ENCODE measurements at places on chromosomes 6 and 20. TPM values are rescaled to one million over a fixed set of nuclear protein-coding genes. Genes with fewer than 3 reads are reported as not detected.

- H3K4me3 ChIP-seq, result no peak overlapping the region
- no peak overlapping the region for H3K27ac ChIP-seq
- H3K27me3 ChIP-seq, result no peaks in the 10 kb centered on the region
- no peaks in the 10 kb centered on the region for H3K36me3 ChIP-seq
- DNase-seq, result no peak
- H3K4me1 ChIP-seq, result no peaks in the 10 kb centered on the region
Measured at GRCh38 chr20:25574411-25574810, 10.9 kb downstream of the NINL start.

DNA sequence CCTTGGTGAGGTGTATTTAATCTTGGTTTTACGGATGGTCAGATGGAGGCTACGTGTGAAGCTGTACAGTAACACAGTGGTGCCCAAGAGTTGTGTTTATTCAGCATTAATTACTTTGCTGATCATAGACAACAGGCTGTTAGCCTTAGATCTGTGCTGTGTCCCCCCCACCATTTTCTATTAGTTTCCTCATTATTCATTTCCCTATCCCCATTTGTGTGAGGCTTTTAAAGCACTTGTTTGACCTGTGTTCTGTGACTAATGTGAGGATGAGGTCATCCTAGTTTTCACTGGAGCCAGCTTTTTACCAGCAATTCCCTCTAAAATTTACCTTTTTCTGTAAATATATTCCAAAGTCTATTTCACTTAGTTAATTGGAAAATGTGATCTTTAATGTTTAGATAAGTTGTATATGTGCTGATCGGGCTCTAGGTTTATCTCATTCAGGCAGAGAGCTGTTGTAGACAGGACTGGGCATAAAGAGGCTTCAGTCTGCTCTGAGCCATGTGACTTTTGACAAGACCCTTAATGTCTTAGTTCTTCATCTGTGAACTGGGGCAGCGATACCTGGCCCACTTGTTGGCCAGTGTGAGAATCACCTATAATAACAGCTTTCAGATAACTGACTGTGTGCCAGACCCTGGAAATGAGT, 8.4 kb downstream of the MAPRE1 start:
- H3K36me3 ChIP-seq, result peaks cover 13% of the 10 kb centered on the region
- no peaks in the 10 kb centered on the region for H3K27me3 ChIP-seq
- no peak for DNase-seq
- peak overlapping the region; percentile 70 for H3K27ac ChIP-seq

- H3K4me1 ChIP-seq, result peaks cover 41% of the 10 kb centered on the region
- peak overlapping the region; percentile 10 for H3K27ac ChIP-seq
- no peaks in the 10 kb centered on the region for H3K36me3 ChIP-seq
- H3K4me3 ChIP-seq, result no peak overlapping the region
- DNase-seq, result no peak
- H3K27me3 ChIP-seq, result no peaks in the 10 kb centered on the region
Measured at GRCh38 chr20:8489094-8489883, 357.2 kb downstream of the PLCB1 start.

DNA sequence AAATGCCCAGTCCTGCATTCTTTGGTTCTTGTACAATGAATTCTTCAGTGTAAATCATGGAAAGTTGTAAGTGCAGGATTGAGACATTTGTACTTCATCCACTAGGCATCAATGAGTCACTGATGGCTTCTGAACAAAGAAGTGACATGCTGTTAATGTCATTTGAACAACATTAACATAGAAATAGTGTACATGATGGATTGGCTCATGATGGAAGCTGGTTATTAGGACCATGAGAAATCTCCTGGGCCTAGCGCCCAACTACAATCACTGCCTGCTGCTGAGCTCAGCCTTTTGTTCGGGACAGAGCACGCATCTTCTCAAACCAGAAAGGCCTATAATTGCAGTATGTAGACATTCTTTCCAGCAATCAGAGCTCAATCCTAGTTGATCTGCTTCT, 316.8 kb upstream of the TSHZ2 start:
- H3K36me3 ChIP-seq, result no peaks in the 10 kb centered on the region
- H3K27ac ChIP-seq, result no peak overlapping the region
- H3K4me1 ChIP-seq, result no peaks in the 10 kb centered on the region
- H3K27me3 ChIP-seq, result no peaks in the 10 kb centered on the region
- H3K4me3 ChIP-seq, result no peak overlapping the region

DNA sequence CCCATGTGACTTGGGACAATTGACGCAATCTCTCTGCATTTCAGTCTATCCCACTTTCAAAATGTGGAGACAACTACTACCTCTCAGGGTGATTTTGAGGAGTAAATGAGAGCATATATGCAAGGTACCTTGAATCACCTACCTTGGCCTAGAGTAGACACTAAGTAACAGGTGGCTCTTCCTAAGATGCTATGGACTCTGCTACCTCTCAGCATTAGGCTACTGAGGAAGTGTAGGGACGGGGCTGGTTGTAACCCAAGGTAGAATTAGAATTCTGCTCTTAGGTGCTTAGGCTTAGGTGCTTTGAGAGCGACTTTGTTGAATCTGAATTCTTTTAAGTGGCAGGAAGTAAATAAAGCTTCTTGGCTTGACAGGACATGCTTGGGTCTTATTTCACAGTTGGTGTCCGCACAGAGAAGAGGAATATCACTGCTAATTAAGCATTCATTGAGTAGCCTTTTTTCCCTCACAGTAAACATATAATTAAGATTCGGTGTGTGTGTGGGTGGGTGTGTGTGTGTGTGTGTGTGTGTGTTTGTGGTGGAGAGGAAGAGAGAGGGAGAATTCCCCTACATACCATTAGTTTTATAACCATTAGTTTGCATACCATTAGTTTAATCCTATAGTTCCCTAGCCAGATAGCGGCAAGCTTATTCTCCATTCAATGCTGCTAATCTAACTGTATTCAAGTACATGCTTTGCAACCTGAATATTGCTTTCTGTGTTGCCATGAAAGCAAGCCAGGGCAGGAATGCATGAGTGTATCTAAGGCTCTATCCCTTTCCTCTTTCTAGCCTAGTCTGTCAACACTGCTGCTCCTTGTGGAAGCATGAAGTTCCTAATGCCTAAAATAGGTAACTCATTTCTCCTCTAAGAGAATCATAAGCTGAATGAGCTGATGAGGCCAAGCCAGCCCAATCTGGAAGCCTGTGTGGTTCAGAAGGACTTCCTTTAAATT, 112.5 kb downstream of the IPCEF1 start:
- H3K36me3 ChIP-seq, result no peaks in the 10 kb centered on the region
- H3K27me3 ChIP-seq, result no peaks in the 10 kb centered on the region
- no peak for DNase-seq
- H3K4me1 ChIP-seq, result no peaks in the 10 kb centered on the region
- H3K27ac ChIP-seq, result no peak overlapping the region
- H3K4me3 ChIP-seq, result no peak overlapping the region

DNA sequence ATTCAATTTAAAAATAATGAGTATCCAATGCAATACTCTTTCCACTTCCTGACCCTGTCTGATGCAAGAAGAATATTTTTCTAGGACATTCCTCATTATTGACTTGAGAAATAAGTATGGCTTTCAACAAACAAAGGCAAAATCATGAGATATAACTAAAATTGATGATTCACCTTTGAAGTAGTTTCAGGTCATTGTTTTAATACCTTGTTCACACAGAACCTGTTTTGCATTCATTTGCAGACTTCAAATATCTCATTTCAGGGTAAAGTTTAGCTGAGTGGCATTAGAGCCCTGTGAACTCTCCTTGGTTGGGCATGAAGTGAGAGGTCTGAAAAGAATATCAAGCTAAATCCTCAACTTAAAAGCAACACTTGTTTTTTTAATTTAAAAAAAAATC, 309.2 kb downstream of the NRN1 start:
- no peaks in the 10 kb centered on the region for H3K4me1 ChIP-seq
- DNase-seq, result no peak
- no peak overlapping the region for H3K27ac ChIP-seq
- no peak overlapping the region for H3K4me3 ChIP-seq
- no peaks in the 10 kb centered on the region for H3K36me3 ChIP-seq

- no peak overlapping the region for H3K4me3 ChIP-seq
- no peaks in the 10 kb centered on the region for H3K36me3 ChIP-seq
- H3K27ac ChIP-seq, result peak overlapping the region; percentile 34
- H3K4me1 ChIP-seq, result peaks cover 25% of the 10 kb centered on the region
- no peaks in the 10 kb centered on the region for H3K27me3 ChIP-seq
- peak; percentile 66 for DNase-seq
Measured at GRCh38 chr6:169189182-169189581, 64.5 kb downstream of the THBS2 start.

GRCh38 chr20:64100566-64100888, 6.8 kb downstream of the NPBWR2 start:
- no peak overlapping the region for H3K4me3 ChIP-seq
- peaks cover 27% of the 10 kb centered on the region for H3K27me3 ChIP-seq
- no peak overlapping the region for H3K27ac ChIP-seq
- peaks cover 15% of the 10 kb centered on the region for H3K4me1 ChIP-seq
- DNase-seq, result no peak
- peaks cover 6% of the 10 kb centered on the region for H3K36me3 ChIP-seq

Gene SCUBE3
- total RNA-seq, result 1.5 TPM

- H3K4me3 ChIP-seq, result no peak overlapping the region
- DNase-seq, result no peak
- H3K27ac ChIP-seq, result peak overlapping the region; percentile 82
- H3K36me3 ChIP-seq, result no peaks in the 10 kb centered on the region
- H3K4me1 ChIP-seq, result peaks cover 21% of the 10 kb centered on the region
Measured at GRCh38 chr6:90369024-90369519, 72.4 kb upstream of the BACH2 start.

- peaks cover 13% of the 10 kb centered on the region for H3K4me1 ChIP-seq
- no peak overlapping the region for H3K4me3 ChIP-seq
- no peaks in the 10 kb centered on the region for H3K27me3 ChIP-seq
- H3K27ac ChIP-seq, result no peak overlapping the region
- DNase-seq, result no peak
- no peaks in the 10 kb centered on the region for H3K36me3 ChIP-seq
Measured at GRCh38 chr20:1310071-1310470, 18.9 kb downstream of the SDCBP2 start.

Gene PTCRA
- total RNA-seq, result not detected

Gene TUBB1
- total RNA-seq, result not detected

- H3K36me3 ChIP-seq, result no peaks in the 10 kb centered on the region
- no peak overlapping the region for H3K27ac ChIP-seq
- no peaks in the 10 kb centered on the region for H3K27me3 ChIP-seq
- no peak overlapping the region for H3K4me3 ChIP-seq
- no peaks in the 10 kb centered on the region for H3K4me1 ChIP-seq
- DNase-seq, result no peak
Measured at GRCh38 chr20:3101737-3102574, 17.4 kb upstream of the AVP start.

Gene DNPH1
- 62.5 TPM for total RNA-seq

Gene HBS1L
- 52.3 TPM for total RNA-seq

Gene TRIM40
- not detected for total RNA-seq

- H3K4me1 ChIP-seq, result no peaks in the 10 kb centered on the region
- DNase-seq, result no peak
- no peak overlapping the region for H3K27ac ChIP-seq
- peaks cover 18% of the 10 kb centered on the region for H3K36me3 ChIP-seq
- H3K27me3 ChIP-seq, result no peaks in the 10 kb centered on the region
Measured at GRCh38 chr6:125910527-125910926, 46.0 kb upstream of the HINT3 start.

GRCh38 chr20:2771631-2772080, 28.8 kb downstream of the CPXM1 start:
- H3K4me1 ChIP-seq, result peaks cover 10% of the 10 kb centered on the region
- no peaks in the 10 kb centered on the region for H3K27me3 ChIP-seq
- H3K4me3 ChIP-seq, result no peak overlapping the region
- H3K27ac ChIP-seq, result no peak overlapping the region
- DNase-seq, result no peak

- H3K27ac ChIP-seq, result no peak overlapping the region
- no peak for DNase-seq
- H3K4me3 ChIP-seq, result no peak overlapping the region
- H3K36me3 ChIP-seq, result no peaks in the 10 kb centered on the region
- no peaks in the 10 kb centered on the region for H3K27me3 ChIP-seq
Measured at GRCh38 chr6:153058291-153058690, 55.8 kb upstream of the MTRF1L start.

GRCh38 chr6:133953634-133954415, 801 bp downstream of the TBPL1 start:
- no peak for DNase-seq
- peak overlapping the region; percentile 97 for H3K27ac ChIP-seq
- H3K27me3 ChIP-seq, result no peaks in the 10 kb centered on the region
- H3K4me1 ChIP-seq, result peaks cover 43% of the 10 kb centered on the region
- peak overlapping the region; percentile 90 for H3K4me3 ChIP-seq
- no peaks in the 10 kb centered on the region for H3K36me3 ChIP-seq

DNA sequence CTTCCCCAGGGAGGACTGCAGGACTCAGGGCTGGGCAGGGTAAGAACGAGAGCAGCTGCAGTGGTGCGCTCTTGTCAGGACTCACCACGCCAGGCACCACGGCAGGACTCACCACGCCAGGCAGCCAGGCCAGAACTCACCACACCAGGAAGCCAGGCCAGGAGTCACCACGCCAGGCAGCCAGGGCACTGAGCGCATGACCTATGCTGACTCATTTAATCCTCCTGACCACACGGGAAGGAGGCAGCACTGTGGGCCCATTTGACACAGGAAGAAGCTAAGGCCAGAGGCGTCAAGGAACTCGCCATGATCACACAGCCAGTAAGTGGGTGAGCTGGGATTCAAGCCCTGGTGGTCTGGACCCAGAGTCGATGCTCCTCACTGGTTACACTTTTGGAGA, 189.3 kb downstream of the PREX1 start:
- no peaks in the 10 kb centered on the region for H3K27me3 ChIP-seq
- no peak overlapping the region for H3K27ac ChIP-seq
- no peak for DNase-seq
- no peak overlapping the region for H3K4me3 ChIP-seq

- H3K27me3 ChIP-seq, result no peaks in the 10 kb centered on the region
- no peaks in the 10 kb centered on the region for H3K36me3 ChIP-seq
- H3K4me3 ChIP-seq, result no peak overlapping the region
- no peak overlapping the region for H3K27ac ChIP-seq
- no peaks in the 10 kb centered on the region for H3K4me1 ChIP-seq
- no peak for DNase-seq
Measured at GRCh38 chr6:111995404-111995803, 58.5 kb upstream of the CCN6 start.

Gene MAPK13
- 2.1 TPM for total RNA-seq

Gene GSTA4
- total RNA-seq, result 23.2 TPM

GRCh38 chr6:11525468-11526155, 11.9 kb upstream of the TMEM170B start:
- no peaks in the 10 kb centered on the region for H3K36me3 ChIP-seq
- no peak for DNase-seq
- peaks cover 16% of the 10 kb centered on the region for H3K4me1 ChIP-seq
- H3K4me3 ChIP-seq, result no peak overlapping the region
- no peak overlapping the region for H3K27ac ChIP-seq
- no peaks in the 10 kb centered on the region for H3K27me3 ChIP-seq

Gene DOP1A
- 33.2 TPM for total RNA-seq

GRCh38 chr20:31560746-31561598, 44.1 kb upstream of the ID1 start:
- no peak overlapping the region for H3K4me3 ChIP-seq
- no peak for DNase-seq
- H3K36me3 ChIP-seq, result peaks cover 69% of the 10 kb centered on the region
- no peaks in the 10 kb centered on the region for H3K27me3 ChIP-seq

GRCh38 chr6:68729377-68729903, 94.4 kb downstream of the ADGRB3 start:
- no peaks in the 10 kb centered on the region for H3K4me1 ChIP-seq
- no peak overlapping the region for H3K4me3 ChIP-seq
- no peaks in the 10 kb centered on the region for H3K36me3 ChIP-seq
- no peak for DNase-seq
- no peaks in the 10 kb centered on the region for H3K27me3 ChIP-seq

Gene PI16
- 57.0 TPM for total RNA-seq

Gene KCNK5
- total RNA-seq, result 7.0 TPM

Data from esophagus muscularis mucosa (tissue), 4 donors.